T-helper 17 cell (primary cell): ENCODE measurements at places on chromosomes 3 and 15.

- no peak for DNase-seq
These were observed 736.0 kb upstream of the NR2F2 start for GRCh38 chr15:95594496-95594895.

- no peak for DNase-seq
These were observed 60.3 kb upstream of the TRA2B start for GRCh38 chr3:185998136-185998535.

- no peak for DNase-seq
These were observed 322.9 kb downstream of the RORA start for GRCh38 chr15:60906146-60906674.

DNA sequence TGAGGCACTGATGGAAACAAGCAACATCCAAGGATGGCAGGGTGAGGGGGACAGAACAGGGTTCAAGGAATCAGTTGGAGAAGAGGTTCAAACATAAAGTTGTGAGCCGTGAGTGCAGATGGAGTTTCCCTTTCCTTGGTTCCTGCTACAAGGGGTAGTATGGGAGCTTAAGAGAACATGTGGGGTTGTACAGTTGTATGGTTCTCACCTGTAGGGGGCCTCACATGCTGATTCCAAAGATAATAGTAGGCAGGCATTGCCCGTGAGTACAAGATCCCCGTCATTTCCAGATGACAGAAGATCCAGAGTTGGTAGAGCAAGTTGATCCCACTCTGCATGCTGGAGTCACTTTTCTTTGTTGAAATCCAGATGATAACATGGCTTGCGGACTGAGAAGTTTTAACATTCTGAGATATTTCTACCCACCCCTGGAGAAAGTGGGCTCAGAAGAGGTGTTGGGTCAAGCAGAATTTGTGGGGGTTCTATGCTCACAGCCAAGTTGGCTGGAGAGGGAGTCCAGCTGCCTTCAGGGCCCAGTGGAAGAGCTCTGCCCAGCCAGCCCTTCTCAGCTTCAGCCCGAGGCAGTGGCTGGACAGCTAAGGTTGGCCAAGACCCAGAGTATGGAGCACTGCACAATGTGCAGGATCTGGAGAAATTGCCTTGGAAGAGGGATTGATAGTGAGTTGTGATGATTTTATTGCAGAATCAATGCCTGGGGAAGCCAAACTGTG is 141.8 kb downstream of the THSD4 start:
- DNase-seq: no peak

DNA sequence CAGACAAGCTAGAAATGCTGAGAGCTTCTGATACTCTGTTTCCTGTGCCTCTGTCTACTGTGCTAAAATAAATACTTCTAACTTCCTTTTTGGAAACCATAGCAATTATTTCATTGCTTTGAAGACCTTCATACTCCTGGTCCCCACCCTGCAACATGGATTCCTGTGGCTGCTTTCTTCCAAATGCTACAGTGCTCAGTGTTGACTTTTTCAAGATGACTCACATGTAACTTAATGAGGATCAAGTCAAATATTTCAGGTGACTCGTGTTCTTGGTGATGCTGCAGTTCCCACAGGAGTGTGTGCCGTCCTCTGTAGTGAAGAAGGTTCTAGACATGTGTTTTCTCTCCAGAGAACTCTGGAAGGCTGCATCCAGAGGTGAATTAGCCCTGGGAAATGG is 288.6 kb downstream of the CLSTN2 start:
- DNase-seq: no peak

DNA sequence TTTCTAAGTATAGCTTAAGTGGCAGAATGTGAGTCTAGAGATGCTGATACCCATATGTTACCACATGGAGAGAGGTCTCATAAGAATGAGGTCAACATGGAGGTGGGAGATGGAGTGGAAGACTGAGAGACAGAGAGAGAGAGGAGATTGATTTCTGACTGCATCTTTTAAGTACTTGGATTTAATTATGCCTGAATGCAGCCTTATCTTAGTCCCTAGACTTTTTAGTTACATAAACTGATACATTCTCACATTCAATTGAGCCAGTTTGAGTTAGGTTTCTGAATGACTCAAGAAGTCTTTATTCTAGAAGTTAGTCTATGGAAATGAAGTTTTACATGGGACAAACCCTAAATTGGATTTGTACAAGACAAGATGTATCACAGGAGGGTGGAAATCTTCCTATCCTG is 58.5 kb upstream of the TNFSF10 start:
- DNase-seq: no peak

DNA sequence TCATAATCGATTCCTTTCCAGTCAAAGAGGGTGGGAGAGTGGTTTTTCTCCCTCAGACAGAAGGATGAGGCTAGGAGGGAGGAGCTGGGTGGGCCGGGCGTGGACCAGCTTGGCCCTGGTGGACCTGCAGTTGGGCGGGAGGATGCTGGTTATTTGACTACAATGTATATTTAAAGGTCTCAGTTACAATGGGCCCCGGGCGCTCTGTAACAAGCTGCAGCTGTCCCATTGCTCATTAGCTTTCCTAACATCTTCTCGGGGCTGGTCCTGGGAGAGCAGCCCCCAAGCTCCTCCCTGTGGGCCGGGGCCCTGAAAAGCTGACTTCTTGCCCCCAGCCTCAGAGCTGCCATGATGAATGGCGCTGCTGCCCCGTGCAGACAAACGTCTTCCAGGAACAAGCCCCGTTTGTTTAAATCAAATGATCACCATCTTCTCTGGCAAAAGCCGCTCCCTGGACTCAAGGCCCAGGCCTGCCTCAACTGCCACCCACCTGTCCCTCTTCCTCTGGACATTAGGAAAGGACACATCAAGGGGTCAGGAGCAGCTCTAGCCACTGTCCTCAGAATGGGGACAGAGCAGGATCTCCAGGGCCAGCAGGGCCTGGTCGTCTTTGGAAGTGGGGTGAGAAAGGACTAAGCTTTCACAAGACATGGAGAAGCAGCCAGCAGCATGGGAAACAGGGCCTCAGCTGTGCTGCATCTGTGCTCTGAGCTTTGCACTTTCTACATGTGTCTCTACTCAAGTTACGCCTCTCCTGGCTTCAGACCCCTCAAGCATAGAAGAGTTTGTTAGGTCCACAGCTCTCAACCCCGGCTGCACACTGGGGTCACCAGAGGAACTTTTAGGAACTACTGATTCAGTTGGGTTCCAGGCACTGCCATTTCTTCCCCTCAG is 38.6 kb downstream of the MAGEF1 start:
- DNase-seq: no peak
